ENCODE measurements at places on chromosomes 2 and 18.

DNA sequence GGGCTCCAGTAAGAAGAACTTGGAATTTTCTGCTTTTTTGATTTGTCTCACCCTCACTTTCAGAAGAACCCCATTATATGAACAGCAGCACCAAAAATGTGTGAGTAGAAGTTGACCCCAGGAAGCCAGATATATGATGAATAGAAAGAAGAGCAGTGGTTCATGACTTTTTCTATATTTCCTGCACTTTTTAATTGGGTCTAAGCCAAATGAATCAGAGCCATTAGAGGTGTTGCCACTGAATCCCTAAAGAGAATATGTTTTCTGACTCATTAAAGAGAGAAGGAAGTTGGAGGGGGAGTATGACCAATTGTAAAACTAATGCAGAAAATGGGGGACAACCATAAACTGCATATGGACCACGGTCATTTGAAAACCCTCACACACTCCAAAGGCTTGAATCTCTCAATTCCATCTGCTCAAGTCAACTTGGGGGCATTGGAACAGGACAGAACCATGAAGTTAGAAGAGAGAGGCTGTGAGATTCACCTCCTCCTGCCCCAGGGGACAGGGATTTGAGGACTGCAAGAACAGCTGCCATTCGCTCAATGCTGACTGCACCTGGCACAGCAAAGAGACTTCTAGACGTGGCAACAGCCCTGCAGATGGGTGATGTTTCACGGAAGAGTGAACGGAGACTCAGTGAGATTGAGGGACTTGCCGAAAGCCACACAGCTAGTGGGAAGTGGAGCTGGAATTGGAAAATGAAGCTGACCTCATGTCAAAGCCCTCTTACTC is 3.0 kb downstream of the DAPL1 start:
- no peak for DNase-seq

- no peak for DNase-seq
Observed at GRCh38 chr18:34494359-34494696, 215.8 kb upstream of the DTNA start.

DNA sequence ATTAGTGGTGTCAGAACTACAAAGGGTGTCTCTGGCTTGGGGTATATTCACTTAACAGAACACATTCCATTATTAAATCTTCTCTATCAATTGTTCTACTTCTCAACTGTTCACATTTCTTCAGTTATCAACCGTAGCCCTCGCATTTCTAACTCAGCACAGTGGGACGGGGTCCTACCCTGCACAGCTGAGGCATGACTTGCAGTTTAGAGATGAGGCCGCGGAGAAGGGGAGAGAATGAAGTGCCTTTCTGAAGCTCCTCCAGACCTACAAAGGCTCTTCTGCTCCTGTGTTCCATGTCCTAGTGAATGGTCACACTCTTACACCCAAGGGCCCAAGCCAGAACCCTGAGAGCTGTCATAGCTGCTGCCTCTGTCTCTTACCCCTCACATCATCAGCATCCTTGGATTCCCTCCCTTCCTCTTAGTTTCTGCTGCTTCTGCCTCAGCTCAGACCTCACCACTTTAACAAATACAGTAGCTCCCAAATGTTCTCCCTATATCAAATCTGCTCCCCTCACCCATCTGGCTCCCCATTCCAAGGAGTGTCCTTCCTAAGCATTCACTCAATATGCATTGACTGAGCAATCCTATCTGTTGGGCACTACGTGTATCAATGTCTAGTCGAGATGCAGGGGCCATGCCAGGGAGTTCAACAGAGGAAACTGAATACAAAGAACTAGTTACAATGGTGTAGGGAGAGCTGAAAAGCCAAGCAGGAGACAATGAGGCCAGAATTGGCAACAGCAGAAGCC is 34.3 kb upstream of the MRPL19 start:
- no peak for DNase-seq

GRCh38 chr2:234715671-234716250 is 218.9 kb upstream of the ARL4C start:
- DNase-seq: no peak

GRCh38 chr2:37627710-37628109 is 43.7 kb downstream of the CDC42EP3 start:
- DNase-seq: no peak

DNA sequence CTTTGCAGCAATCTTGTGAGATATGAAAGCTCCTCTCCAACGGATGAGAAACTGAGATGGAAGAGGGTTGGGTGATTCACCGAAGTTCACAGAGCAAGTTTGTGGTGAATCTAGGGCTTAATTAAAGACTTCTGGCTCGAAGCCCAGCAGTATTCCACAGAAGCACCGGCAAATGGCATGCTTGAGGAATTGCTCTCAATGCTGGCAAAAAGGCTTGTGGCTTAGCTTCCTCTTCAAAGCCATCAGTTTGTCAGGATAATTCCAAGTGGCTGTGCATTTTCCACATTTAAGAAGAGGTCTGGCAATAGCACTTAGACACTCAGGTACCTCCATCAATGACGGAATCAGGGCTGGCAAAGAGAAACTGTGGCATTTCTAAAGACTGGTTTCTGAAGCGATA is 98.7 kb upstream of the SLC66A3 start:
- no peak for DNase-seq

GRCh38 chr2:236875906-236876505 is 209.7 kb upstream of the COPS8 start:
- DNase-seq: no peak

GRCh38 chr2:182866095-182866460 is 359 bp downstream of the FRZB start:
- DNase-seq: no peak

- DNase-seq: no peak
Observed at GRCh38 chr2:234630801-234631261, 133.9 kb upstream of the ARL4C start.

DNA sequence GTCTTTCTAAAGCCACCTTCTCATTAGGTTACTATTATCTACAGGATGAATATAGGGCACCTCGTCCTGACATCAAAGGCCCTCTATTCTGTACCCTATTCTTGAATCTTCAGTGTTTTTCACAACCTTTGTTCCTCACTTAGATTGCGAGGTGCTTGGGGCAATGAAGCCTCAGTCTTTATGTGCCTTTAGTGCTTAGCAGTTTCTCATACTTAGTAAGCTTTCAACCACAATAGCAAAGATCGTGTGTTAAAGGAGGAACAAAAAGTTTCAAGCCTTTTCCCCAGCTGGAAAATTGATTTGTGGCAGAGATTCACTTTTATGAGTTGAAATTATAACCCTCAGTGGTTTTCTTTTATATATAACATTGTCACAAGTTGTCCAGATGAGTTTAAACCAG is 226.9 kb downstream of the MYO3B start:
- no peak for DNase-seq

DNA sequence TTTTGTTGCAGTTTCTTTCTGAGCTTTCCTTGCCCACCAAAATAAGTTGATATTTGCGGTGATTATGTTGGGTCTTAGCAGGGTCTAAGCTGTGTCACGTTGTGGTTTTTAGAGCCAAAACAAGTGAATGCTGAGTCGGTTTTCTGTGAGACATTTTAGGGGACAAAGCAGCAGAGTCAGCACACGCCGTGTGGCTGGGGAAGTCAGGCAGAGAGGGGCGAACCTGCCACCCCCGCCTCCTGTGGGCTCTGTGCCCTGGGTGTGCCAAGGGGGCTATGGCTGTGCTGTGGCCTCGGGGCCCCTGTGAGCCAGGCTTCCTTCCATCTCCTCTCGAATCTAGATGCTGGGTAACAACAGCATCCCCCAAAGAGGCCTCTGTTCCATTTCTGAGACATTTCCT is 30.8 kb upstream of the TMEM87B start:
- DNase-seq: no peak

DNA sequence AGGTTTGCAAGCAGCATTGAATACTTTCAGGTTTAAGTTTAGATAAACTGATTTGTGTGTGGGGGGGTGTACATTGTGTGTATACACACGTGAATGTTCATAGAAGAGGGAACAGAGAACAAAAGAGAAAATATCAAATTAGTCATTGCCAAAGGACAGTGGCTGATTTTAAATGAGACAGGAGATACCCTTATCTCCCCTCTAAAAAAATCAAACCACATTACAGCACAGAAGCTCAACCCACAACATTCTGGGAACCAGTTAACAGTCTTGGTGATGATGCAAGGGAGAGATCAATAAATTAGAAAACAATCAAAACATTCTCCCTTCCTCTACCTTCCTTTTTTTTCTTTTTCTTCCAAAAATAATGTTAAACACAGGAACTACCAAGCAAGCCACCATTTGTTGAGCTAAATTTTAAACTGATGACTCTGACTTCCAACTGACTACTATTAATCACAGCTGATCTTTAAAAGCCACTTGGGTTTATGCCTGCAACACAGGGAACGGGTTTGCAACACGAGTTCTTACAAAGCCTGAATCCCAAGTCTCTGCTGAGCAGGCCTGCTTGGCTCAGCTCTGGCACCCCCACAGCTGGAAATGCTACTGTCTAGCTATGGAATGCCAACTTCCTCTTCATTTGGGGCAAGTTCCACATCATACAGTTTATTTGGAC is 119.2 kb upstream of the ACVR1C start:
- no peak for DNase-seq

- DNase-seq: no peak
Observed at GRCh38 chr2:39620067-39620466, 45.6 kb upstream of the TMEM178A start.

DNA sequence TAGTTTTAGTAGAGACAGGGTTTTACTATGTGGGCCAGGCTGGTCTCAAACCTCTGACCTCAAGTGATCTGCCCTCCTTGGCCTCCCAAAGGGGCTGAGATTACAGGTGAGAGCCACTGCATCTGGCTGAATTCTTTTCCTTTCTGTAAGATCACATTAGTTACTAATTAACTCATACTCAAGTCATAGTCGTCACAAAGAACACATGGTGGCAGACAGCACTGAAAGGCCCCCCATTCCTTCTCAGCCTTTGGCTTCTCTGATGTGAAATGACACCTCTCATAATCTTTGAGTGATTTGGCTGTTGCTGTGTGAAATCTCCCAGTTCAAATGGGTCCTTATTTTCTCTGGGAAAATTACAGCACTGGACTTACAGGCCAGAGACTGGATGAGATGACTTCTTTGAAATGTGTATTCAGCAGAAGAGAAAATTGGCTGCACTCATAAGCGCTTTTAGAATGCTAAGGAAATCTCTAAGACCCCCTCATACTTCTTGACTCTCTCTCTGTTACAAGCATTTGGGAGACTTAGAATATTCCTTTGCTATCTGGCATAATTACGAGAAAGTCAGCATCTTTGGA is 764.8 kb downstream of the RNF144A start:
- no peak for DNase-seq

DNA sequence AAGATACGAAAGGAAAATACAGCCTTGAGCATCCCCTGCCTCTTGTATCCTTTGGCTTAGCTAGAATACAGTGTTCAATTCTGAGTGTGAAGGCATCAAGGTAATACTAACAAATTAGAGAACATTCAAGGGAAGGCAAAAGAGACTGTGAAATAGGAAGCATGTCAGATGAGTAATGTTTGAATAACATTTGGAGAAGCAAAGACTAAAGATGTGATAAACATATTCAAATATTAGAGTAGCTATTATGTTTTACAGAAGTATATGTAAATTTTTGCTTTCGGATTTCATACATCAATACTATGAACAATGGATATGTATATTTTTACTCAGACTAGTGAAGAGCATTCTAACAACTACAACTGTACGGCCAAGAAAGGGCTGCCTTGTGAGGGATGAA is 161.7 kb upstream of the FN1 start:
- DNase-seq: no peak

DNA sequence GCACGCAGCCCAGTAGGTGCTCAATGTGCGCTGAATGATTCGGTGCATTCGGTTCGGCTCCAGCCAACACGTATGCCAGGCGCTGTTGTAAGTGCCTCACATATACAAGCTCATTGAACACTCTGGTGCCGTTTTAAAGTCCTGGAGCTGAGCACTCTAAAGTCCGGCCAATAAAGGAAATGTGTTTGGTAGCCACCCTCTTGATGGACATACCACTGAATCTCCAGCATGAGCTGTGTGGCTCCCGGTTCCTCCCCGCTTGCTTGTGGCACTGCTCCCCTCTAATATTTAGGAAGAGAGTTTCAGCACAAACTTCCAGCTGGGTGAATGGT is 112.1 kb downstream of the MCFD2 start:
- no peak for DNase-seq

GRCh38 chr2:95008306-95008705 is 17.2 kb upstream of the MAL start:
- DNase-seq: no peak

- no peak for DNase-seq
Observed at GRCh38 chr2:32732912-32733472, 105.1 kb downstream of the TTC27 start.

- no peak for DNase-seq
Observed at GRCh38 chr2:47602996-47603395, 179.9 kb upstream of the MSH6 start.

GRCh38 chr2:177243476-177243875 is 21.1 kb downstream of the NFE2L2 start:
- DNase-seq: no peak

DNA sequence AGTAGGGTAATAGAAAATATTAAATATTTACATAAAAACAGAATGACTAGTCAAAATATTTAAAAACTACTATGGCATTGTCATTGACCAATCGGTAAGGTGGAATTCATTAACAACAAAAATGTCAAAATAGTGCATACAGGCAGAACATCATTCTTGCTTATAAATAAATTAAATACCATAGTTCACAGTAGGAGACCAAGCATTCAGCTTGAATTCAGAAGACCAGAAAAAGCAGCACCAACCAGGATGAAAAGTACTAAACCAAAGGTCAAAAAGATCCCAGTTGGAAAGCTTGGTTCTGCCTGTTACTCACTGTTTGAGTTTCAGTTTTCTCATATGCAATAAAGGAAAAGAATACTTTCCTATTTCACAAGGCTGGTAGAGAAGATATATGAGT is 244.3 kb downstream of the OSR1 start:
- DNase-seq: no peak

DNA sequence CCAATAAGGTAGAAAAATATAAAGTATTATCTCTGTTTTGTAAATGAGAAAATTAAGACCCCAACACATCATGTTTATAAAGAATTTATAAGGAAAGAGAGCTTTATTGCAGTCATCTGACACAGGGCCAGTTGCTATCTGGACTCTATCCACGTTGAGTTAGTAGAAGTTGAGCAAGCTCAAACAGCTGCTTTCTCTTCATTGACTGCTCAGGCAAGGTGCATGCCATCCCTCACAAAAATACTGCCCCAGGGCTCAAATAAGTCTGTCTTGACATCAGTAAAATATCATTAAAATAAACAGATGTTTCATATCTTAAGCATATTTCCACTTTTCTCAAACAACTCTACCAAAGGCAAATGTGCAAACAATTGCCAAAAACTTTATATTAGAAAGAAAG is 14.8 kb downstream of the COL5A2 start:
- no peak for DNase-seq

- DNase-seq: no peak
Observed at GRCh38 chr2:196516564-196516963, 123.0 kb upstream of the CCDC150 start.

DNA sequence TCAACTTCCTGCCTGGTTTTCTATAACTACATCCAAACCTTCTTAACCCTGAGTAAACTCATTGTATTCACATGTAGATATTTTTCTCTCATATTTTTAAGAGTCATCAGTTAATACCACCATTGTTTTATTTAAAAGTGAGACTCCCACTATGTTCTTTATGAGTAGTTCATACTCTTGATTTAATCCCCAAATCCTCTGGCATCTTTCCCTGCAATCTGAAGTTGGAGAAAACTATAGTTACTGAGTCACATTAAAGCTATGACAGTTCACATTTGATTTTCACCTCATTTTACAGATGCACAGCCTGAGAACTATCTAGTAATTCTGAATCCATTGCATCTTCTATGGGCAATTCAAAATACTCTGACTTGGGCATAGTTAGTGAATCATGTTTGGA is 1358.7 kb upstream of the NRXN1 start:
- DNase-seq: no peak

Data from stimulated activated CD8-positive, alpha-beta memory T cell treated with anti-CD3 and anti-CD28 coated beads, Interleukin-12 subunit alpha, Interleukin-12 subunit beta, amount 100 ng/mL, for 1 hour (primary cell).